ENCODE measurements at places on chromosomes 5 and 9. TPM values are rescaled to one million over a fixed set of nuclear protein-coding genes. Genes with fewer than 3 reads are reported as not detected.

Gene AIF1L
- total RNA-seq: 0.36 TPM

Gene PCDHA3
- 0.57 TPM for total RNA-seq

Gene JAKMIP2
- total RNA-seq: not detected

Gene ACTBL2
- not detected for total RNA-seq

Gene TAF1L
- total RNA-seq: under 0.01 TPM

Gene SLC25A25
- total RNA-seq: 29.4 TPM

Gene PPIC
- 40.7 TPM for total RNA-seq

Gene FXN
- total RNA-seq: 8.1 TPM

Gene G3BP1
- total RNA-seq: 269 TPM

Gene PCDHA4
- 2.3 TPM for total RNA-seq

Gene IGIP
- 7.2 TPM for total RNA-seq

Gene PDE6A
- total RNA-seq: not detected

Gene AHRR
- total RNA-seq: 1.0 TPM

Gene TAF11L3
- total RNA-seq: not detected

Gene MORN5
- not detected for total RNA-seq

Gene TEX48
- total RNA-seq: not detected

Gene SLC45A2
- 0.14 TPM for total RNA-seq

Gene F2RL2
- not detected for total RNA-seq

Gene SLC46A2
- total RNA-seq: not detected

Gene DRD1
- total RNA-seq: not detected

Gene PITX1
- 191 TPM for total RNA-seq

Gene RNF208
- 0.34 TPM for total RNA-seq

Gene OBP2B
- total RNA-seq: not detected

Data from nasal cavity respiratory epithelium epithelial cell of viscerocranial mucosa (primary cell).